ENCODE measurements at places on chromosomes 16 and 17. TPM values are rescaled to one million over a fixed set of nuclear protein-coding genes. Genes with fewer than 3 reads are reported as not detected.

The MPP3 gene
- 18.6 TPM for total RNA-seq

The RNF112 gene
- total RNA-seq, result 5.0 TPM

The ABI3 gene
- total RNA-seq, result 0.20 TPM

The TPSD1 gene
- total RNA-seq, result not detected

The ASPHD1 gene
- total RNA-seq, result 12.8 TPM

The GFER gene
- 8.1 TPM for total RNA-seq

The USP6 gene
- total RNA-seq, result not detected

The ZNF469 gene
- 7.2 TPM for total RNA-seq

The GP1BA gene
- not detected for total RNA-seq

The KRTAP4-9 gene
- total RNA-seq, result not detected

The CA10 gene
- not detected for total RNA-seq

The FBXW10 gene
- not detected for total RNA-seq

The SDF2 gene
- 41.8 TPM for total RNA-seq

The SDK2 gene
- total RNA-seq, result 0.13 TPM

The MYCBPAP gene
- 1.7 TPM for total RNA-seq

The UMOD gene
- not detected for total RNA-seq

The PYDC1 gene
- total RNA-seq, result not detected

The KRT34 gene
- total RNA-seq, result 0.46 TPM

The NSF gene
- 55.2 TPM for total RNA-seq

The TUBB3 gene
- 308 TPM for total RNA-seq

The CRYBA1 gene
- not detected for total RNA-seq

The KRT9 gene
- total RNA-seq, result 0.07 TPM

The DOC2B gene
- total RNA-seq, result not detected

The PLK1 gene
- 3.7 TPM for total RNA-seq

The PPM1E gene
- 0.07 TPM for total RNA-seq

The CEMP1 gene
- total RNA-seq, result not detected

The ATP2A1 gene
- 0.20 TPM for total RNA-seq

The NLRC3 gene
- total RNA-seq, result under 0.01 TPM

The IKZF3 gene
- not detected for total RNA-seq

The CCL8 gene
- total RNA-seq, result 0.20 TPM

The ZNF629 gene
- total RNA-seq, result 11.0 TPM

The ZFP3 gene
- 0.92 TPM for total RNA-seq

The SLC16A6 gene
- 0.17 TPM for total RNA-seq

The SPN gene
- total RNA-seq, result not detected

The NSRP1 gene
- total RNA-seq, result 15.2 TPM

The MT1H gene
- not detected for total RNA-seq

The NTHL1 gene
- 22.6 TPM for total RNA-seq

The SNRNP25 gene
- 13.9 TPM for total RNA-seq

The ZPBP2 gene
- not detected for total RNA-seq

The RHOT1 gene
- total RNA-seq, result 54.9 TPM

The DDX28 gene
- total RNA-seq, result 8.9 TPM

The ITGAD gene
- total RNA-seq, result not detected

The NUPR1 gene
- total RNA-seq, result 25.6 TPM

The TMEM101 gene
- total RNA-seq, result 66.7 TPM

The CFAP97D1 gene
- total RNA-seq, result not detected

The GH2 gene
- not detected for total RNA-seq

The CX3CL1 gene
- total RNA-seq, result 4.2 TPM
